NT2/D1 (cell line): ENCODE measurements at places on chromosomes 2 and 18.

DNA sequence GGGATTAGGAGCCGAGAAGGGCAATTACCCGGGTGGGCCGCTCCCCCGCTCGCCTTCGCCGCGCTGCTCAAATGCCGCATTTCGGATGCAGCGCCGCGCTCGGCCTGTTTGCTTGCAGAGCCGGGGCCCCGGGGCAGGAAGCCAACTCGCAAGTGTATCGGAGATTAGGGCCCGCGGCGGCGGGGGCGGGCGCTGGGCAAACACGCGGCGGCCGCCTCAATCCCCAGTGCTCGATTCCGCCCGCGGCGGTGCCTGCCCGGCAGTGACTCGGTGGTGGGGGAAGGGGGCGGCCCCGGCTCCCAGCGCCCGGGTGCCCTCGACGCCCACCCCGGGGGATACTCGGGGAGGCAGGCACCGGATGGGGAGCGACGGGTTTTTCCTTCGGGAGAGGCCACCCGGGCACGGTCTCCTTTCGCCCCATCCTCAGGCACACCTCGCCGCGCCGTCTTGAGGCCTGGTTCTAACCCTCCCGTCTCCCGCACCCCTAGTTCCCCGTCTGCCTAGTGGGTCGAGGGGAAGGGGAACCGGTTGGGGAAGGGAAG, 26.6 kb upstream of the NOTO start:
- DNase-seq, result no peak

DNA sequence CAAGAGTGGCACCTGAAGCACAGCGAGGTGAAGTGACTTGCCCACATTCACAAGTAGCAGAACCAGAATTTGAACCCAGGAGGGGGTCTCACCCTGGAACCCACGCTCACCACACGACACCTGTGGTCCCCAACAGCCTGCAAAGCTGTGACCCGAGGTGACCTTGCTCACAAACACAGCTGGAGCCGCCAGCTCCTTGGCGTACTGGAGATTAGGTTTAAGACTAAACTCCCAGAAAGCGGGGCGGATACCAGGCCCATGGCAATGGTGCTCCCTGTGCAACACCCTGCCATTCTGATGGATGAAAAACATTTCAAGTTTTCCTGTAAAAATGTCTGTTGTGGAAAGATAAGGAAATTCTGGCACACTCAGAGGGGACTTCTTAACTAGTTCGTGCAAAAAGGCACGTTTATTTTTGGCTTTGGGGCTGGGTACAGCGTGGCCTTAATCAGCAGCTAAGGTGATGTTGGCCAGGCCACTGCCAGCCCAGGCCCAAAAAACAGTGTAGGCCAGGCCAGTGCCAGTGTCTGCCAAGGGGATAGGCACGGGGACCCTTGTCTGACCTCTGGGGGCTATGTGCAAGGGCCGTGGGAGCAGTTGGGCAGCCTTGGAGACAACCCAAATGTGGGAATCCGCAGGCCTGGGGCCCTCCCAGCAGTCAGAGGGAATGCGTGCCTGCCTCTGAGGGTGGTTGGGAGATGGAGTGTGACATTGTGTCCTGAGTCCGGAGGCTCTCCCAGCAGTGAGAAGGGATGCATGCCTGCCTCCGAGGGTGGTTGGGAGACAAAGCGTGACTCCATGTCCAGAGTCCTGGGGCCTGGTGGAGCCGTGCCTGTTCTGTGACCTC, 185.0 kb upstream of the HS6ST1 start:
- DNase-seq, result no peak

- no peak for DNase-seq
These were observed 4.9 kb downstream of the TMEM177 start for GRCh38 chr2:119683713-119684443.

DNA sequence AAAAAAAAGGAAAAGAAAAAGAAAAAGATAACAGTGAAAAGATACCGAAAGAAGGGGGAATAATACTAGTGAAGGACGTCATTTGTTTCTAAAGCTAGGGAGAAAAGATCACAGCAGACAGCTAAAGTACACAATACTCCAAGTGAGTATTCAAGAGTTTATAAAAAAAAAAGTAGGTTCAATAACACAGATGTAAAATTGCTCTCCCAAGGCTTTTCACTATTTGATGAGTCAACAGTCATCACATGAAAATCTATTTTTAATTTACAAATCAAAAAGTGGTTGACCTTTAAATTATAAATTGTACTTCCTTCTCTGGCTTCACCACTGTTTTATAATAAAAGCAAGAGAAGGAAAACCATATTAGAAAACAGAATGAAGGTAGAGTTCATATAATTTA, 144.0 kb downstream of the ZRANB3 start:
- DNase-seq, result no peak

DNA sequence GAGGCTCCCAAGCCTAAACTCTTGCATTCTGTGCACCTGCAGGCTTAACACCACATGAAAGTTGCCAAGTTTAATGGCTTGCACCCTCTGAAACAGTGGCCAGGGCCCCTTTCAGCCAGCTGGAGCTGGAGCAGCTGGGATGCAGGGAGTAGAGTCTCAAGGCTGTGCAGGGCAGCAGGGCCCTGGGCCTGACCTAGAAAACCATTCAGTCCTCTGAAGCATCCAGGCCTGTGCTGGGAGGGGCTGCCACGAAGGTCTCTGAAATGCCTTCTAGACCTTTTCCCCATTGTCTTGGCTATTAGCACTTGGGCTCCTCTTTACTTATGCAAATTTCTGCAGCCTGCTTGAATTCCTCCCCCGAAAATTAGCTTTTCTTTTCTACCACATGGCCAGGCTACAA, 10.6 kb upstream of the SFT2D3 start:
- DNase-seq, result peak; percentile 42

DNA sequence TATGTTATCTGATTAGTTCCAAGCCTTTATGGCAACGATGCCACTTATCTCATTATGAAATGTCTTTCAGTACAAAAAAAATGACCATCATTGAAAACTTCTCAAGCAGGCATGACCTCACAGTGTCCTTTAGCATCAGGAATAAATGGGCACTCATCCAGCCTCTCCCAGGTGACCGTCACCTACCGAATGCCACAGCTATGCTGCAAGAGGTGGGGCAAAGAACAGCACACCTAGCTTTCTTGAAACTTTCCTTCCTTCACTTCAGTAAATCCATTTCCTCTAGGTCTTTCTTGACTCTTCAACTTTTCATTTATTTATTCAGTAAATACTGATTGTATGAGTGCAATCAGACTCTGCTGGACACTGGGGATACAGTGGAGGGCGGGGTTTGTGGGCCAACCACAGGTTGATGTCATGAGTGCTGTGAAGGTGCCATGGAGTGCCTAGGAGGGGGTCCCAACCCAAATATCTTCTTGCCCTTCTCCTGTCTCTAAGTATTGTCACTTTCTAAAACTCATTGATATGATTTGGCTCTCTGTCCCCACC, 54.3 kb upstream of the HK2 start:
- no peak for DNase-seq

DNA sequence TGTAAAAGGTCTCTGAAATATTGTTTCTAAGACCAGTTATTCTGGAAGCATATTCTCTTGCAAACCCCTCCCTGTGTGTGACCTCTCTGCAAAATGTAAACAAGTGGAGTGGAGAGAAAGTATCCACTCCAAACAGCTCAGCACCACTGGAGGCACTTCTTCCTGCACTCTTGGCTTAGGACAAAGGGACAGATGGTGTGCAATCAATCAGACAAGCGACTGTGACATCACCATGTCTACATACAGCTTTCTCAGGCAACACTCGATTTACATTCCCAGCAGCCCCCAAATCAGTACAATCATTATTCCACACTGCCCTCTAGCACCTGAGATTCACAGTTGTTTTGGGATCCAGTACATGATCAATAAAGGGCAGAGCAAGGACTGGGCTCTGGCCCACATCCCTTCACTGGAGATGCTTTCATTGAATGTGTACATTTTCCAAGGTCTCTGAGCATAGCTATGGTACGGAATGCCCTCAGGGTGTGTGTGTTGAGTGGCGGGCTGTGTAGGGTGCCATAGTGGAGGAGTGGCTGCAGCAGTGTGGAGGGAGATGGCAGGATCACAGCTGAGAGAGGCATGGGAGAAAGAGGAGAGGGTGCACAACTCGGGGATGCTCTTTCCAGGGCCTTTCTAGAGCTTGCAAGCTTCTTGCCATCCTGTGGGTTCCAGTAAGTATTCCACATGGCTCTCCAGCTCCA, 311.8 kb upstream of the ST6GAL2 start:
- no peak for DNase-seq

GRCh38 chr2:22276696-22277095, 1108.3 kb upstream of the KLHL29 start:
- DNase-seq, result no peak

GRCh38 chr2:132936791-132937190, 266.8 kb upstream of the LYPD1 start:
- no peak for DNase-seq

- no peak for DNase-seq
These were observed 96.8 kb upstream of the CDC42EP3 start for GRCh38 chr2:37767959-37768925.

DNA sequence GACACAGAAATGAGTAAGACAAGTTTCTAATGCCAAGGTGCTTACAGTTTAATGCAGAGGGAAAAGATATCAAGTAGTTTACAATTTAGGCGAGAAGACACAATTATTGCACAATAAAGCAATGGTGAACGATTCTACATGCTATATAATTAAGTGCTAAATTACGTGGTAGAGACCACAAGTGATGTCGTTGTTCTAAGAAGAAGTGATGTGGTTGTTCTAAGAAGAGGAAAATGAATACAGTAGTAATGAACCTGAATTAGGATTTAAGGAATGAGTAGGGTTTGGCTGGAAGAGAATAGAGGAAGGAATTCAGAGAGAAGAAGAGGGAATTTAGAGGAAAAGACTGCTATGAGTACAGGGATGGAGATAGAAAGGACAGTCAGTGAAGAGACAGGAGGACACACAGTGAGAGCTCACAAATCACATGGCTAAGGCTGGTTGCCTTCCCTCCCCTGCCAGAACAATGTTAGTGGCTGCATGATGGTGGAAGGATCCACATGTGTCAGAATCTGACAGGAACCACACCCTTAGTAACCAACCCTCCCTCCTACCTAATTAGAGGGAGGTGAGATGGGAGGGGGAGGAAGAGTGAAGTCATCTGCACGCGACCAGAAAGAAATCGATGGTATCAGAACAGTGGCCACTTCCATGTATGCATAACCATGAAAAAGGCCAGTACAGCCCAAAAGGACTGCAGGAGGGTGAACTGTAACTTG, 44.7 kb downstream of the M1AP start:
- no peak for DNase-seq

DNA sequence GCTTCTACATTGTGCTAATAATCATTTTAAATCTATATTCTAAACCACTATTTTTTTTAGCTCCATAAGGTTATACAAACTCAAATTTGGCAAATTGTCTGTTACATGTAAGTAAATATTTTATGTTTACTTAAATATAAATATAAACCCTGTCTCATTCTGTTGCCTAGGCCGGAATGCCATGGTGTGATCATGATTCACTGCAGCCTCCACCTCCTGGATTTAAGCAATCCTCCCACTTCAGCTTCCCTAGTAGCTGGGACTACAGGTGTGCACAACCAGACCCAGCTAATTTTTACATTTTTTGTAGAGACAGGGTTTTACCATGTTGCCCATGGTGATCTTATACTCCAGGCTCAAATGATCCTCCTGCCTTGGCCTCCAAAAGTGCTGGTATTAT, 124.7 kb downstream of the MEIS1 start:
- DNase-seq, result no peak

DNA sequence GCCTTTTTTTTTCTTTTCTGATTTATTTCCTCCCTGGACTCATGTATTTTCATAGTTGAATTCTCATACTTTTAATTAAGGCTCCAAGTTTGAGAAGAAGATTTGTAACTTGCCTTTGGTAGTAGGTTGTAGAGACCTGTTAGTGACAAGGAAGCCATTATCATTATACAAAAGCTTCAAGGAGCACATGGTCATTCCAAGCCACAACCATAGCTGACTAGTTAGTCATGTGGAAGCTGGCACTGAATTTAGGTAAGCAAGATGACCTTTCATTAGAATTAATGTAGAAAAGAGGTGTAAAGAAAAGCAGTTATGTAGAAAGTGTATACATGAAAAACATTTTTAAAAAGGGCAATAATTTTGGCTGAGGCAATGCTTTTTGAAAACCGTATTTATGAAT, 89.7 kb downstream of the LRP1B start:
- no peak for DNase-seq

GRCh38 chr2:238650536-238650935, 197.3 kb upstream of the TWIST2 start:
- DNase-seq, result no peak

GRCh38 chr2:2662037-2662846, 331.2 kb upstream of the MYT1L start:
- DNase-seq, result no peak

DNA sequence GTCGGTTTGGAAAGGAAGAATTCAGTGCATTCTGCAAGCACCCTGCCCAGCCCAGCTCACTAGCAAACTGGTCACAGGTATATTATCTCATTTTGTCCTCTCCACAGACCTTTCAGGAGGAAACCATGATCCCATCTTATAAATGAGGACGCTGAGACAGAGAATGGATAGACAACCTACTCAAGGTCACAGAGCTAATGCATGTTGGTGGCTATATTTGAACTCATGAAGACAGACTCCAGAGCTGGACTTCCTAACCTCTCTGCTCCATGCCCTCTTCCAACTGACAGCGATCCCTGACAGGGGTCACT, 29.5 kb downstream of the SERPINB5 start:
- no peak for DNase-seq

- no peak for DNase-seq
These were observed 318.3 kb upstream of the SALL3 start for GRCh38 chr18:78661316-78661715.

GRCh38 chr2:172282944-172283343, 144.4 kb upstream of the ITGA6 start:
- DNase-seq, result no peak

GRCh38 chr2:224948005-224948404, 94.3 kb downstream of the DOCK10 start:
- no peak for DNase-seq

DNA sequence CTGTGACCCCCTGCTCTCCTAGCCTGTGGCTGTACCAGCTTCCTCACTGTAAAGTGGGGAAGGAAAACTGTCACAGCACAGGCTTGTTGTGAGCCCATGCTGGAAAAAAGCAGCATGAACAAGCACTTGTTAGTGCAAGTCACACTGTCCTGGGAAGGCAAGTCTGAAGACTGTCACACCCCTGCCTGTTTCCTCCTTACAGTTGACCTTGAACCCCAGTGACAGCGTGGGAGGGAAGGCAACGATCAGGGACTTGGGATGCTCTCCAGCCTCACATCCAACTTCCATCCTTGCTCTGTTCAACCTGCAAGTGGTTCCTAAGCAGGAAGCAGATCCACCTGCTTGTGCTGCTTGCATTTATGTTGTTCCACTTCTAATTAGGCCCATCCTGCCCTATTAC, 311.3 kb upstream of the KLHL29 start:
- no peak for DNase-seq

DNA sequence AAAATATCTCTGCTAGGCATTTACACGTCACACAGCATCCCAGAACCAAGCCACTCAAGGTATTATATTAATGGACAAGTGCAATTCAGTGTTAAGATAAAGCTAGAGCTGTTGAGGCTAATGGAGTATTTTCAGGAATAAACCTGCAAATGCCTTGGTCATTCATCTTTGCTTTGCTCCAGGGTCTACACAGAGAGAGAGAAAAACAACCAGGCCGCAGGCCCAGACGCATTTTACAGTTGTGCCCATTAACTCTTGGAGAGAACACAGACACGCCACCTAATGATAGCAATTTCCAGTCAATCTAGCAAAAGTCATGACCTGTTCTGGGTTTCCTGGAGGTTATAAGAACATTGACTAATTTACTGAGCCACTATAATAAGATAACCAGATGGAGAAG, 829.3 kb downstream of the LRRTM4 start:
- no peak for DNase-seq
